Peyer's patch (tissue), 4 donors: ENCODE measurements at places on chromosomes 1 and 21. TPM values are rescaled to one million over a fixed set of nuclear protein-coding genes. Genes with fewer than 3 reads are reported as not detected.

DNA sequence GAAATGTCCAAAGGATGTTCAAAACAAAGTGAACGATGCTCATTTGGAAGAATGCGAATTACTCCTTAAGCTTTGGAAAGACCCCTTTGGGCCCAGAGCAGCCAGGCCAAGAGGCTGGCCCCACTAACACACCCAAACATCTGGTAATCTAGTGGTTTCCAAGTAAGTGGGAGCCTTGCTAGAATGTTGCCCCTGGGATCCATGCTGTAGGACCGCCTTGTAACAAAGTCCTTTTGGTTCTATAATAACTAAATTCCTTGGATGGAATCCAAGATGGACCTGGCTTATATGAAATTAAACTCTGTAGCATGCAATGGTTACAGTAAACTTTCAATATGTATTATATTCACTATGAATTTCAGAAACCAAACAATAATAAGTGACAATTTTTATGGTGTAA, 25.3 kb downstream of the GPR3 start:
- peaks cover 32% of the 10 kb centered on the region for H3K4me1 ChIP-seq
- peak overlapping the region; percentile 43 for H3K27ac ChIP-seq
- H3K36me3 ChIP-seq: peaks cover 61% of the 10 kb centered on the region
- no peak for DNase-seq

GRCh38 chr1:112762541-112763500, 47.7 kb upstream of the PPM1J start:
- no peaks in the 10 kb centered on the region for H3K36me3 ChIP-seq
- no peaks in the 10 kb centered on the region for H3K27me3 ChIP-seq
- no peak overlapping the region for H3K27ac ChIP-seq
- H3K4me1 ChIP-seq: no peaks in the 10 kb centered on the region
- DNase-seq: no peak

DNA sequence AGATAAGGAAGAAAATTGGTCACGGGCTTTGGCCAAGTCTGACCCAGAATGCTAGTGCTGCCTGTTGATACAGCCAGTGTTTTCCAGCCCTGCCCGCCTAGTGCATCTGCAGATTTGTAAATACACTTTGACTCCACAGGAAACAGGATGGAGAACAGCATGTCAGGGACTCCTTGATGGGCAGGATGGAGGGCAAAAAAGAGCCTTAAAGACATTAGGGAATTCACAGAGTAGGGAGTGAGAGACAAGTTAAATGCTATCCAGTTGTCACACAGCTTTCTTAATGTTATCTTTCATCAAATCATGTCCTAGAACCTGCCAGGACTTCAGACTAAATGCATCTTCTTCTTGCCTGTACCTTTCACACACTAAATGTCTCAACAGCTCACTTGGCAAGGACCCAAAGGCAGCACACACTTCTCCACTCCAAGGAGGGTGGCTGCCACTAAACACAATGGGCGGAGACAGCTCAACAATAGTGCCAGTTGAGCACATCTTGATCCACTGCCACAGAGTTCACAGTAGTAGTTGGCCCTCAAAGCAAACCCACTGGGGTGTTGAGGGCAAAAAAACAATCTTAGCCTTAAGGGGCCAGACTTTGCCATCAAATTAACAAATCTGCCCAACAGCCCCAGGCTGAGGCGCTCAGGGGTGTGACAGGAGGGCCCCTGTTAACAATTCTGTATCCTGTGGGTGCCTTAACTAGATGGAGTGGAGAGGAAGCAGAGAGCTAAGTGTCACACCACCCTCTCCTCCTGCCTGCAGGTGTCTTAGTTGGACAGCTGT, 2.7 kb downstream of the HIVEP3 start:
- H3K4me1 ChIP-seq: no peaks in the 10 kb centered on the region
- H3K4me3 ChIP-seq: no peak overlapping the region
- H3K27ac ChIP-seq: peak overlapping the region; percentile 11
- H3K36me3 ChIP-seq: no peaks in the 10 kb centered on the region
- no peak for DNase-seq

- DNase-seq: no peak
- H3K36me3 ChIP-seq: no peaks in the 10 kb centered on the region
- H3K27ac ChIP-seq: peak overlapping the region; percentile 32
- H3K4me3 ChIP-seq: no peak overlapping the region
- no peaks in the 10 kb centered on the region for H3K27me3 ChIP-seq
Observed at GRCh38 chr1:40344597-40344996, 27.5 kb upstream of the COL9A2 start.

DNA sequence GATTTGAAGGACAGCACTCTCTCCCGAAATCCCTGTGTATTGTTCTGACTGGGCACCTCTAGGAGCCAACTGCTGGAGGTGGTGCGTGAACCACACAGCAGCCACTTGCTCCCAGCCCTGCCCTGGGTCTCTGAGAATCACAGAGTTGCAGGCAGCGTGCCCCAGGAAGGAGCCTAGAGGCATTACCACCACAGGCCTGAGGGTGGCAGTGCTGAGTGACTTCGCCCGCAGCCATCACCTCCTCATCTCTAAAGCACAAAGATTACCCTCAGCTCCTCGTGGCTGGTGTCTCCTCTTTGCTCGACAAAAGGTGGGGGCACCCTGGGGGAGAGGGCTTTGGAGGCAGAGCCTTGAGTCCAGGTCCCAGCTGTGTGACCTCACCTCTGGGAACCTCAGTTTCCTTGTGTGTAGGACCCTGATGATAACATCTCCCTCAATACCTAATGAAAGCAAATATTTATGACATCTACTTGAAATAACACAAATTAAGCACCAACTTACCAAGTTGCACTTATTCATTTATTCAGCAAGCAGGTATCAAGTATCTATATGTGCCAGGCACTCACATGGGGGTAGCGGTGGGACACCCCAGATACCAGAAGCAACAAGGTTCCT, 86.3 kb downstream of the VWA5B1 start:
- H3K36me3 ChIP-seq: no peaks in the 10 kb centered on the region
- H3K4me1 ChIP-seq: no peaks in the 10 kb centered on the region
- H3K4me3 ChIP-seq: no peak overlapping the region
- peak; percentile 73 for DNase-seq
- no peak overlapping the region for H3K27ac ChIP-seq

DNA sequence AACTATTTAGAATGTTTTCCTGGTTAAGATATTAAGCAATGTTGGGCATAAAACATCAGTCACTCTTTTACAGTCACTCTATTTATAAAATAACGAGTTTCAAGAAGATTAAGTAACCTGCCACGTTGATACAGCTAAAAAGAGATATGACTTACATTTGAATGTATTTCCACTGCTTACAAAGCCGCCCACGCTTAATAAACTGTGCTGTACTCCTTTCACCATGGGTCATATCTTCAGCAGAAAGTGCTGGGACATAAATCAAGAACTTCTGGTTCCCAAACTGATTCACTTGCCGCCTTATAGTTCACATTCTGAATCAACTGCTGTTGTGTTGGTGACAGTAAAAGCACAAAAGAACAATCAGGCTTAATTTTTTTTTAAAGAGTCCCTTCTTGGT, 666.7 kb downstream of the NCAM2 start:
- no peaks in the 10 kb centered on the region for H3K4me1 ChIP-seq
- DNase-seq: no peak
- no peak overlapping the region for H3K4me3 ChIP-seq
- no peaks in the 10 kb centered on the region for H3K27me3 ChIP-seq

The GCSAML gene
- total RNA-seq: 0.18 TPM

The RPL22 gene
- total RNA-seq: 95.7 TPM

The ERG gene
- 5.1 TPM for total RNA-seq

The GPATCH2 gene
- total RNA-seq: 26.3 TPM

The RPS6KC1 gene
- 29.7 TPM for total RNA-seq

The FCRL2 gene
- total RNA-seq: 4.8 TPM
